ENCODE measurements at places on chromosomes 3 and 15. TPM values are rescaled to one million over a fixed set of nuclear protein-coding genes. Genes with fewer than 3 reads are reported as not detected.

The SLC15A2 gene
- under 0.01 TPM for total RNA-seq

The CLRN1 gene
- not detected for total RNA-seq

The MYO5A gene
- total RNA-seq, result 33.8 TPM

The ALDH1L1 gene
- not detected for total RNA-seq

The CCR9 gene
- not detected for total RNA-seq

The SLC2A2 gene
- total RNA-seq, result not detected

Measured in dermis microvascular lymphatic vessel endothelial cell (primary cell).